Sigmoid colon (tissue), 7 donors: ENCODE measurements at places on chromosomes 16 and 17. TPM values are rescaled to one million over a fixed set of nuclear protein-coding genes. Genes with fewer than 3 reads are reported as not detected.
A peak's percentile ranks its signal among the peaks of the same experiment; 100 is the strongest.

- no peaks in the 10 kb centered on the region for H3K4me1 ChIP-seq
- H3K27me3 ChIP-seq, result no peaks in the 10 kb centered on the region
- H3K36me3 ChIP-seq, result peaks cover 16% of the 10 kb centered on the region
- no peak overlapping the region for H3K27ac ChIP-seq
- DNase-seq, result no peak
These were observed 6.0 kb downstream of the GAA start for GRCh38 chr17:80107231-80108021.

GRCh38 chr17:29972277-29972676 lies 30.8 kb downstream of the EFCAB5 start:
- DNase-seq, result no peak
- H3K4me3 ChIP-seq, result no peak overlapping the region
- H3K27ac ChIP-seq, result no peak overlapping the region
- H3K27me3 ChIP-seq, result no peaks in the 10 kb centered on the region

GRCh38 chr17:64355536-64356303 lies 34.9 kb downstream of the PECAM1 start:
- no peaks in the 10 kb centered on the region for H3K4me1 ChIP-seq
- no peaks in the 10 kb centered on the region for H3K27me3 ChIP-seq
- DNase-seq, result no peak
- no peaks in the 10 kb centered on the region for H3K36me3 ChIP-seq
- H3K27ac ChIP-seq, result peak overlapping the region; percentile 64
- no peak overlapping the region for H3K4me3 ChIP-seq

- H3K4me3 ChIP-seq, result no peak overlapping the region
- peaks cover 20% of the 10 kb centered on the region for H3K36me3 ChIP-seq
- DNase-seq, result no peak
- no peaks in the 10 kb centered on the region for H3K27me3 ChIP-seq
- no peaks in the 10 kb centered on the region for H3K4me1 ChIP-seq
These were observed 30.1 kb downstream of the IFT140 start for GRCh38 chr16:1581804-1582203.

TP53TG3 gene
- not detected for total RNA-seq

- H3K27me3 ChIP-seq, result no peaks in the 10 kb centered on the region
- peaks cover 74% of the 10 kb centered on the region for H3K36me3 ChIP-seq
- no peak for DNase-seq
- H3K4me3 ChIP-seq, result no peak overlapping the region
These were observed 4.4 kb downstream of the ACADVL start for GRCh38 chr17:7224110-7224509.

MPP2 gene
- total RNA-seq, result 33.0 TPM

PDILT gene
- not detected for total RNA-seq

- peak overlapping the region; percentile 33 for H3K4me3 ChIP-seq
- H3K27me3 ChIP-seq, result no peaks in the 10 kb centered on the region
- DNase-seq, result no peak
- H3K36me3 ChIP-seq, result no peaks in the 10 kb centered on the region
- H3K4me1 ChIP-seq, result peaks cover 49% of the 10 kb centered on the region
- H3K27ac ChIP-seq, result peak overlapping the region; percentile 85
These were observed 79.0 kb upstream of the TOB1 start for GRCh38 chr17:50944902-50945720.

- no peaks in the 10 kb centered on the region for H3K4me1 ChIP-seq
- no peak overlapping the region for H3K4me3 ChIP-seq
- no peak overlapping the region for H3K27ac ChIP-seq
- no peak for DNase-seq
- no peaks in the 10 kb centered on the region for H3K27me3 ChIP-seq
- H3K36me3 ChIP-seq, result peaks cover 13% of the 10 kb centered on the region
These were observed 5.8 kb upstream of the MRPL58 start for GRCh38 chr17:75006653-75007052.

ACSM2A gene
- total RNA-seq, result 0.49 TPM

ABCA8 gene
- total RNA-seq, result 67.3 TPM

DNA sequence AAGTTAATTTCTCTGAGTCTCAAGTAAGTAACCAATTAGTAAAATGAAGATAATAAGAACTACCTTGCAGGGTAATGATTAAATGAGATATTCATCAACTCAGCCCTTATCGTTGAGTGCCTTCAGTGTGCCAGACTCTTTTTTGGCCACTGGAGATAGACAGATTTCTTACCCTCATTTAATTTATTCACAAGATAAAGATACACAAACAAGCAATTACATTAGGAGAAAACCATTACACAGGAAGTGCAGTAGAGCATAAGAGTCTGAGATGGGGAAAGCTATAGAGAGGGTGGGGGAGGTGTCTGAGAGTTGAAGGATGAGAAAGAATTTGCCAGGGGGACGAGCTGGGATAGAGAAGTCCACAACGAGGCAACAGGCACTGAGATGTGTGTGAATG lies 72.5 kb upstream of the BCAR1 start:
- H3K36me3 ChIP-seq, result no peaks in the 10 kb centered on the region
- no peaks in the 10 kb centered on the region for H3K4me1 ChIP-seq
- DNase-seq, result no peak
- H3K27me3 ChIP-seq, result no peaks in the 10 kb centered on the region
- no peak overlapping the region for H3K27ac ChIP-seq
- H3K4me3 ChIP-seq, result no peak overlapping the region

GRCh38 chr17:56777859-56778258 lies 55.9 kb downstream of the C17orf67 start:
- DNase-seq, result no peak
- H3K4me3 ChIP-seq, result no peak overlapping the region
- no peaks in the 10 kb centered on the region for H3K4me1 ChIP-seq
- peaks cover 48% of the 10 kb centered on the region for H3K27me3 ChIP-seq
- no peak overlapping the region for H3K27ac ChIP-seq

GRCh38 chr16:47475786-47476185 lies 14.7 kb downstream of the PHKB start:
- no peak for DNase-seq
- H3K4me1 ChIP-seq, result peaks cover 13% of the 10 kb centered on the region
- no peak overlapping the region for H3K4me3 ChIP-seq
- no peaks in the 10 kb centered on the region for H3K36me3 ChIP-seq
- no peaks in the 10 kb centered on the region for H3K27me3 ChIP-seq

- no peaks in the 10 kb centered on the region for H3K27me3 ChIP-seq
- H3K27ac ChIP-seq, result no peak overlapping the region
These were observed 23.0 kb downstream of the ERN1 start for GRCh38 chr17:64106918-64107317.

IRX3 gene
- total RNA-seq, result not detected

FZD2 gene
- total RNA-seq, result 2.8 TPM

HIGD1B gene
- not detected for total RNA-seq

GRCh38 chr16:75647112-75647491 lies 363 bp downstream of the KARS1 start:
- DNase-seq, result no peak
- peak overlapping the region; percentile 96 for H3K27ac ChIP-seq
- H3K27me3 ChIP-seq, result no peaks in the 10 kb centered on the region

DNA sequence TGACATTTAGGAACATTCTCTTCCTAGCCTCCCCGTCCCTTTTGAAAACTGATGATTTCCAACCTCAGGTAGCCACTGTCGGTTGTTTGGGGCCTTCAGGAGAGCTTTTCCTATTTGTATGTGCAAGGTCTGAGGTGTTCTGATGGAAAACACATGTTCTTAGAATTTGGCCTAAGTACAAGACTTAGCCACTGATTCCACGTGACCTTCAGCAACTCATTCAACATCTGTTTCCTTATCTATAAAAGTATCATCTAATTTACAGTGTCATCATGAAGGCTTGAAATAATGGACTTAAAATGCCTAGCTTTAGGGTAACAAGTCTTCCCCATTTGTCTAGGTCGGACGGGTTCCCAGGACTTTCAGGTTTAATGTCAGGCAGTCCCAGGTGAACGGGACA lies 259.3 kb downstream of the SOX9 start:
- no peak overlapping the region for H3K27ac ChIP-seq
- H3K4me1 ChIP-seq, result no peaks in the 10 kb centered on the region
- DNase-seq, result no peak
- H3K27me3 ChIP-seq, result no peaks in the 10 kb centered on the region

DNA sequence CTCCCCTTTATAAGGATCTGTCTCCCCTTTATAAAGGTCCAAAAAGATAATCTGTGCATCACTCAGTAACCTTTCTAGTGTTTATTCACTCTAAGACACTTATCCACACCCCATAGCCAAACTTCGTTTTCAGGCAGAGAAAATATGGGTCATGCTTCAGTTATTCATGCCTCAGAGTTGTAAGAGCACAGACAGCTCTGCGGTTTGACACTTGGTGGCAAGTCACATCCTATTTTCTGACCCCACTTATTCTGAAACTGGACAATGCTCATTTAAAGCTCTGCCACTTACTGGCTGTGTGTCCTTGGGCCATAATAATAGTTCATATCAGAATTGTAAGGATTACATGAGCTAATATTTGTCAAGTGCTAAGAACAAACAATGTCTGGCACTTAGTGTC lies 2.0 kb upstream of the KRTAP2-1 start:
- H3K27me3 ChIP-seq, result no peaks in the 10 kb centered on the region
- H3K4me3 ChIP-seq, result no peak overlapping the region
- no peaks in the 10 kb centered on the region for H3K4me1 ChIP-seq
- no peak overlapping the region for H3K27ac ChIP-seq
- no peak for DNase-seq

DNA sequence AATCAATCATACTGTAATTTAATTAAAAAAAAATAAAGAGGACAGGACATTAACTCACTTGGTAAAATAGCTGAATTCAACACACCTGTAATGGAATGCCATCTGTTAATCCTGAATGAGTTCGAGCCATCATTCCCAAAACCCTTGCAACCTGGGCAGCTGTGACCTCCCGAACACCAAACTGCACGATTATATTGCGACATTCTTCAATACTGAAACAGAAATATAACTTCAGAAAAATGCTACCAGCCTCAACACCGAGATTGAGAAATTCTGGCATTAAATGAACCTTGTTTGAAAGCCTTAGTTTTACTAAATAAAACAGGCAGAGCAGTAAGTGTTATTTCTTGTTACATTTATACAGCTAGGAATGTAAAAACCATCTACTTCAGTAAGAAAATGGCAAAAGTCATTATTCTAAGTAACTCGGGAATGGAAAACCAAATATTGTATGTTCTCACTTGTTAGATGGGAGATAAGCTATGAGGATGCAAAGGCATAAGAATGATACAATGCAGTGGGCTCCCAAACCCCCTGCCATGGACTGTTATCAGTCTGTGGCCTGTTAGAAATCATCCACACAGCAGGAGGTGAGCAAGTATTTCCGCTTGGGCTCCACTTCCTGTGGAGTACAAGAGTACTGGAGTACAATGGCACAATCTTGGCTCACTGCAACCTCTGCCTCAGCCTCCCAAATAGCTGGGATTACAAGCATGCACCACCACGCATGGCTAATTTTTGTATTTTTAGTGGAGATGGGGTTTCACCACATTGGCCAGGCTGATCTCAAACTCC lies 46.5 kb downstream of the CNOT1 start:
- no peak for DNase-seq
- no peak overlapping the region for H3K27ac ChIP-seq
- peaks cover 97% of the 10 kb centered on the region for H3K36me3 ChIP-seq
- H3K4me3 ChIP-seq, result no peak overlapping the region
- no peaks in the 10 kb centered on the region for H3K27me3 ChIP-seq

ICAM2 gene
- 27.4 TPM for total RNA-seq

NDRG4 gene
- 16.6 TPM for total RNA-seq

DNA sequence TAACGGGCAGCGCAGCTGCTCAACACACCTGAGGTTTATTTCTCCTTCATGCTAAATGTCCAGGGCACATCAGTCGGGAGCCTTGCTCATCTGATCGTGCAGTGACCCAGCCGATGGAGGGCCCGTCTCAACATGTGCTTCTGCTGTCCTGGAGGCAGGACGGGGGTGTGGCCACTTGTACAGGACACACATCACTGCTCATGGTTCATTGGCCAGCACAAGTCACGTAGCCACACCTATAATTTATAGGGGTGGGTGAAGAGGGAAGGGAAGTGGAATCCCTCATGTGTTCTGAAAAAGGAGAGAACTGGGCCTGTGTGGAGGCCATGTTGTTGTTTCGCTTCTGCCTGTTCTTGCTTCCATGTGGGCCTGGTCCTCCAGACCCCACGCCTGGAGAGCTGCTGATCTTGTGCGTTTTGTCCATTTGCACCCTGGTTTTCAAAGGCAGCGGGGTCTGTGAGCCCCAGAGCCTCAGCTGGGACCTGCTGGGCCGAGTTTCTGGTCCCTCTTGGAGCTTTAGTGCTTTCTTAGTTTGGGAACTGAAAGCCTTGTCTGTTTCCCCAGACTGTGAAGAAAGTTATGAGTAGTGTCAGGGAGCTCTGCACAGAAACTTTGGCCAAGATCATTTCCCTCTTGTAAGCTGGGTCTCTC lies 60.5 kb downstream of the CMIP start:
- no peak overlapping the region for H3K4me3 ChIP-seq
- H3K4me1 ChIP-seq, result no peaks in the 10 kb centered on the region
- H3K27me3 ChIP-seq, result no peaks in the 10 kb centered on the region
- H3K27ac ChIP-seq, result peak overlapping the region; percentile 2
- no peak for DNase-seq

DNA sequence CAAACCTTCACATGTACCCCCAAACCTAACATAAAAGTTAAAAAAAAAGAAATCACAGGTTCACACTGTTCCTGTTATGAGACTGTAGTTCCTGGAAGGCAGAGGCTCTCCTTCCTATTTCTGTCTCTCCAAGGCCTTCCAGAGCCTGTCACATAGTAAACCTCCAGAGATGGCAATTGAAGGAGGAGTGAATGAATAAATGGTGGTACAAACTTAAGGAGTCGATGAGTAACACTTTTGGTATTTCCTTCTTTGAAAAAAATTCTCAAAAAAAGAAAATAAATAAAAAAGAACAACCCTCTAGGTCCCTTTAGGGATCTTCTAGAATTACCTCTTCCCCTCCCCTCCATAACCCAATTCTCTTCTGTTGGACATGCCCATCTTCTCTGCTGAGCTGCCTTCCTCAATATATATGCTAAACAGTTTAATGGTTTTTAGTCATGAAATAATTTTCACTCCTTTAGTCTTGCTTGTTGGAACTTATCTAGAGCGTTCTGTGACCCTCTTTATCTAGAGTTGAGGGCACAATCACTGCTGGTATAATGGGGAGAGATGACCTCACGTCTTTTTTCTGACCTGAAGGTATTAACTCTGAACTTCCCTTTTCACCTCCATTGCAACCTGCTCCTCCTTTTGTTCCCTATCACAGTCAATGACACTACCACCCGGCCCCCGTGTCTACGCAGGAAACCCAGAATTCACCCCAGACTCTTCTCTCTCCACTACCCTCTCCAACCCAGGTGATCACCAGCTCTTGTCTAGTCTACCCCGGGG lies 1.7 kb upstream of the TAF15 start:
- no peak overlapping the region for H3K27ac ChIP-seq
- DNase-seq, result no peak
- no peak overlapping the region for H3K4me3 ChIP-seq
- H3K36me3 ChIP-seq, result no peaks in the 10 kb centered on the region
- peaks cover 42% of the 10 kb centered on the region for H3K4me1 ChIP-seq

- no peak for DNase-seq
- H3K27me3 ChIP-seq, result no peaks in the 10 kb centered on the region
- no peak within 1 kb of the TSS for H3K4me3 ChIP-seq
- H3K27ac ChIP-seq, result no peak within 1 kb of the TSS
- H3K36me3 ChIP-seq, result no peaks in the 10 kb centered on the region
These were observed at the start of gene HSD17B2 for GRCh38 chr16:82034981-82035612. Gene HSD17B2 (plus strand): TSS chr16:82035253. CDS start chr16:82035425, 172 bp downstream.

KCNJ18 gene
- total RNA-seq, result 0.54 TPM
